ENCODE measurements at places on chromosomes 1 and 21.

DNA sequence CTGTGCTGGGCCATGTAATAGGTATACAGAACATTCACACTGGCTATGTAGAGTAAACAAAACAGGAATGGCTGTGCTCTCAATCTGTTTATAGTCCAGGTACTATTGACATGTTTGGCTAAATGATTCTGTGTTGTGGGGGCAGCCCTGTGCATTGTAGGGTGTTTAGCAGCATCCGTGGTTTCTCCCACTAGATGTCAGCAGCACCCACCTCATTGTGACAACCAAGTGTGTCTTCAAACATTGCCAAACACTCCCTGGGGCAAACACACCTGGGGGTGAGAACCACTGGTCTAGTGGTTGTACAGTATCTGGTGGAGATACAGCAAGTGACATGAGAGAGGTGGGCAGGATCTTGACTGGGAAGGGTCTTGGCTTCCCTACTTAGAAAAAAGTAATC, 80.4 kb upstream of the SPATA6 start:
- no peak for DNase-seq

DNA sequence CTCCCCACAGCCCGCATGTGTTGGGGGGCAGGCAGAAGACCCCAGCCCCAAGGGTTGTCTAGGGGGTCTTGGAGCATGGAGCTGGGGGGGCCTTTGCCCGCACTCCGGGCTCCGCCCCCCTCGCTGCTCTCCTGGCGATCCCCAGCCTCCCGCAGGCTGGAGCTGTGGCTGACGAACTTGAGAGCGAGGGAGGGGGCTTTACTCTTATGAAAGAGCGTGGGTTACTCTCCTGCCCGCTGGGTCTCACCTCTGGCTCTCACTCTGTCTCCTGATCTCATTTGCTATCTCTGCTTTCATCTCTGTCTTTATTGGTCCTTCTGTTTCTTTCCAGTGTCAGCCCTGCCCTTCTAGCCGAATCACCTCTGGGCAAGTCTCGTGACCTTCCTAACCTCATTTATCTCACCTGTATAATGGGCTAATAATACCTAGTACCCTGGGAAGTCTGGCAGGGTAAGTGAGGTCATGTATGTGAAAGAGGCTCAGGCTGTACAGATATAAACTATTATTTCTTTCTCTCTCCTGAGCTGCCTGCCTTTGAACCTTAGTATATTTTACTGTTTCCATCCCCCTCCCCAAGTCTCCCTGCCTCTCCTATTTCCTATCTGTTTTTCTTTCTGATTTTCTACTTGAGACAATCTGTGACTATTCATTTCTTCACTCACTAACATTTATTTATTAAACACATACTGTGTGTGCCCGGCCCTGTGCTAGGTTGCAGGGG, 731 bp downstream of the EFNA4 start:
- no peak for DNase-seq

DNA sequence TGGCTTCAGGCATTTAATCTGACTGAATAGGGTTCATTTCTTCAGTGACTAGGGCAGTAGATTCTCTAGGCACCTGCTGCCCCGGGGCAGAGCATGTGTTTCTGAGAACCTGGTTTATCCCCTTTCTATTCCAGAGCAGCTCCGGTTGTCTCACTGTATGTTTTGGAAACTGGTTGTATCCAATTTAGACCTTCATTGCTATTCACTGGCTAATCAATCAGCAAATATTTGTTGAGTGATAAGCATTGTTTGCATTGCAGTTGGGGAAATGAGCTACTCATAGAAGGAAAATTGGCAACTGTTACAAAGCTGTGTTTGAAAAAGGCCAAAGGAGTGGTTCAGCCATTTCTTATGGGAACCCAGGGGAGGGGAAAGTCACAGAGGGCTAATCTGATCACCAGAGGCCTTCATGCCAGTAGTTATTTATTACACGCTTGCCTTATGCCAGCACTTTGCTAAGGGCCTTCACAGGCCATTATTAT, 2.9 kb downstream of the QSOX1 start:
- no peak for DNase-seq

GRCh38 chr1:227756172-227756959, 21.1 kb downstream of the SNAP47 start:
- no peak for DNase-seq

DNA sequence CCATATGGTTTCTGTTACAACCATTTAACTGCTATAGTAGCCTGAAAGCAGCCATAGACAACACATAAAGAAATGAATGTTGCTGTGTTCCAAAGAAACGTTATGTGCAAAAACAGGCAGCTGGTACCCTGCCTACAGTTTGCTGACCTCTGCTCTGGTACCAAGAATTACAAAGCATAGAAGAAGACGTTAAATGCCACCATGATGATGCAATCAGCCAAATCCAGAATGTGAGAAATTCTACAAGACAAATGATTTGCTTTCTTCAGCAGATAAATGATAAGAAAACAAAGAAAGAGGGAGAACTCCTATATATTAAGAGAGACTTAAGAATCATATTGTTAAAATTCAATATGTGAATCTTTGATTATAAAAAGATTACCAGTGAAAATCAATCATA, 97.8 kb upstream of the PDE4B start:
- DNase-seq = no peak

DNA sequence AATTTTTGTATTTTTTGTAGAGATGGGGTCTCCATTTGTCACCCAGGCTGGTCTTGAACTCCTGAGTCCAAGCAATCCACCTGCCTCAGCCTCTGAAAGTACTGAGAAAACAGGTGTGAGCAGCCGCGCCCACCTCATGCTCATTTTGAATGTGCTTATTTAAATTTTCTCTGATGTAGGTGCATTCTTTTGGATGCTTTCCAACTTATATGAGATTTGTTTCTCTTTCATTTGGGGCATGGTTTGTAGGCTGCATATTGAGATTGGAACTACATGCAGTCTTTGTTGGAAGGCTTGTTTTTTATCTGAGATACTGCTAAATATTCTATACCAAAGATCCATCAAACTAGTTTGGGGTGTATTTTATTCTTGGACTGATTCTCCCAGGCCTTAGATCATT, 81.0 kb upstream of the IVNS1ABP start:
- no peak for DNase-seq

GRCh38 chr21:41796476-41797080, 29.7 kb upstream of the RIPK4 start:
- DNase-seq = no peak

DNA sequence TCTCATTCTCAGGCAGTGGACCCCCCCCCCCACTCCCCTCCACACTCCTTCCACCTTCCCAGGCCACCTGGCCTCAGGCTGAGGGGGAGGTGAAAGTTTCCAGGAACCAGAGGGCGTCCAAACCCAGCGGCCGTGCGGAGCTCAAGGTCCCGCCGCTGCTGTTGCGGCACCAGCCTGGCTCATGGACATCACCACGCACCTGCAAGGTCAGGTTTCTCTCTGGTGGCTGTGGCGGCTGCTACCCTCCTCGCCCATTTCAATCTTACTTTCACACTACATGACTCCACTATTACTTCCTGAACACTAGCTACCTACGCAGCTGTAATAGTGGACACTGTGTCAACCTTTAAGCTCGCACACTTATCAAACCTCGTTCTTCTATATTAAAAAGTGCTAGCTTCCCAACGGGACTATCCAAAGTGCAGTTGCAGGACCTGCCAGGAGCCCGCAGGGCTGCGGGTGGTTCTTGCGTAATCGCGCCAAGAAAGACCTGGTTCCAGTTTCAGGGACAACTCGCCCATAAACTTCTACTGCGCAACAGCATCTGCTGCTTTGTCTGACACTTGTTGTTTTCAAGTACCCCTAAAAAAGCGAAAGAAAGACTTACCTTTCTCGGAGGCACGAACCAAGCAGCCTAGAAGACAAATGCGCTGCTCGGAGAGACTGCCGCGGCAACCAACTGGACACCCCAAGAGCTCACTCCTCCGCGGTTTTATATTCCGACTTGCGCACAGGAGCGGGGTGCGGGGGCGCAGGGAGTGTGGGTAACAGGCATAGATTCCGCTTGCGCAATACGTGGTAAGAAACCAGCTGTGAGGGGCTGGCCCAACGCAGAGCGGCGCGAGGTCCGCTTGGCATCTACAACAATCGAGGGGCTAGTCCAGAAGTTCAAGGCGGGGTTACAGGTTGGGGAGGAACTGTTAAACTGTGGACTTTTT, at the start of gene DIRAS3:
TSS of gene DIRAS3 (minus strand) at position 687 of the 938 bp plus-strand sequence. CDS start 3,330 bp downstream, outside the sequence.
- no peak for DNase-seq

- no peak for DNase-seq
Observed at GRCh38 chr1:9715536-9716226, 64.2 kb downstream of the PIK3CD start.

DNA sequence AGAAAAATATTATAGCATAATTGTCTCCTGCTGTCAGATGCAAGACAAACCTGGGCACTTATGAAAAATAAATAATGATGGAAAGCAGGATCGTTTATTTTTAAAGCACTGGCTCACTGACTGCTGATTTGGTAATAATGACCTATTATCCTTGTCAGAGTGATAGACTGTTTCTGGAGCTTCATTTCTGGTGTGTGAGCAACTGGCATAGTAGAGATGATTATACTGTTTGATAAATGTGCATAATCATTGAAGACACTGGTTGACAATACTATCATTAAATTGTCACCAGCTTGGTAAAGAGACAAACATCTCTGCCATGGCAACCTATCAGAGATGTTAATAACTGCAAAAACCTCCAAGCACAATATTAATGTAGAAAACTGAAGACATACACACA, 179.9 kb upstream of the ZNF644 start:
- DNase-seq = no peak

DNA sequence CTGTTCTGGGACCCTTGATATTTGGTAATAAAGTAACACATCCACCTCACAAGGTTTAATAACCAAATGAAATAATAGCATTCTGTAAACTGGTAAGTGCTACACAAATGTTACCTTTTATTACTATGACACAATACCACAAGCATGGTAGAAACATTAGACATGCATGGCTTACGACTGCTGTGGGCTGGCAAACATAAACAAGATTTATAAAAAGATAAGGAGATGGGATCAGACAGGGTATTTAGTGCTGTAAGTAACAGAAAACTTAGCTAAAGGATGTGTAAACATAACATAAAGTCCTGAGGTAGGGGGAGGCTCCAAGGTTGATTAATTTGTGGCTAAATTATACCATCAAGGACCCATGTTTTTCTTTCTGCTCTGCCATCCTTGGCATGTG, 212.6 kb downstream of the BARHL2 start:
- no peak for DNase-seq

DNA sequence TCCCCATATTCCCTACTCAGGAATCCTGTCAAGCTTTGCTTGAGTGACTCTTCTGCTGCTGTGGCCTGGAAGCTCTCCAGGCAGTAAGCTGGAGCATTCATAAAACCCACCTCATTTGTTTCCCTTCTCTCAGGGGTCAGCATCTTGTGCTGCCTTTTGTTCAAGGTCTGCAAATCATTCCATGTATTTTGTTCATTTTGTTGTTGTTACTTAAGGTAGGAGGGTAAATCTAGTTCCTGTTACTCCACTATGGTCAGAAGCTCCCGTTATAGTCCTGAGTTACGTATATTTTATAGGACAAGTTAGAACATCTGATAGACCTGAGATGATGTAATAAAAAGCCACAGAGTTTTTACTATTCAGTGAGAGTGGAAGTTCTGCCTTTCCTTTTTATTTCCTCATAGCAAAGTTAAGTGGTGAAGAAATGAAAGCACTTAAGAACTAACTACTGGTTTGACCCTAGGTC, 9.9 kb downstream of the SYNJ1 start:
- no peak for DNase-seq
